ENCODE measurements at places on chromosomes 16 and 17. TPM values are rescaled to one million over a fixed set of nuclear protein-coding genes. Genes with fewer than 3 reads are reported as not detected.

The QPRT gene
- total RNA-seq: 0.13 TPM

The AURKB gene
- total RNA-seq: 34.4 TPM

The CRYBA1 gene
- total RNA-seq: not detected

The CEMP1 gene
- total RNA-seq: not detected

The COG1 gene
- 17.1 TPM for total RNA-seq

The AP1G1 gene
- total RNA-seq: 44.6 TPM

The GFOD2 gene
- total RNA-seq: 41.6 TPM

The CPHXL2 gene
- total RNA-seq: not detected

The HBZ gene
- not detected for total RNA-seq

The POLR2C gene
- 144 TPM for total RNA-seq

The RAB11FIP4 gene
- 0.07 TPM for total RNA-seq

- DNase-seq: no peak
Measured at GRCh38 chr16:47037396-47037745, 63.9 kb upstream of the DNAJA2 start.

- DNase-seq: no peak
Measured at GRCh38 chr17:21250854-21251253, 2.4 kb downstream of the NATD1 start.

DNA sequence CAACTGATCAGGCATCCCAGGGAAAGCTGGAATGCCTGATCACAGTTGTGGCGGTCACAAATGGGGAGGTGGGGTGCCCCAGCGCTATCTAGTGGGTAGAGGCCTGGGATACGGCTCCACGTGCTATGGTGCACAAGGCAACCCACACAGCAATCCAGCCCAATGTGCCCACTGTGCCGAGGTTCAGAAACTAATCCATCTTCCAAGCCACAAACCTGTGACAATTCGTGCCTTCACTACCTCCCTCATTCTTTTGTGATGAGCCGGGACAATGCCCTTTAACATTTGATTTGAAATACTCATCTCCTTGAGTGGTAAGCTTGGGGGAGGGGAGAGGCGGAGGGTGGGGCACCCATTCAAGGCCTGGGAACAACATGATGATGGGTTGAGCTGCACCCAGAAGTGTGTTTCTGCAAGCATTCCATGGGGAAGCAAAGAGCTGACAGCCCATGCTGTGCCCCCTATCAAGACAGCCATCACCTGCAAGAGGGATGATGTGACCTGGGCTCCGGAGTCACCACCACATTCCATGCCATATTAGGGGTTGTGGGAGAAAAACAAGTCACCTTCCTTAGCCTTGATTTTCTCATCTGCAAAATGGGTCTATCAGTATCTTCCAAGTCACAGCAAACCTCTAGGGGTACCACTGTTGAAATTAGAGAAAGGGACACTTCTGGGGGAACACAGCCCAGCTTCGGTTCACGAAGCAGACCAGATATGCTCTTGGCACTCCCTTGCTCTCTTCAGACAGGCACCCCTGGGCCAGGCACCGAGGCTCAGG, 3.7 kb downstream of the ELOB start:
- DNase-seq: no peak

- DNase-seq: no peak
Measured at GRCh38 chr16:30592871-30593270, 7.4 kb upstream of the ZNF785 start.

GRCh38 chr16:28003021-28003865, 60.3 kb downstream of the GSG1L start:
- no peak for DNase-seq

GRCh38 chr17:62840871-62841270, 32.8 kb upstream of the MARCHF10 start:
- no peak for DNase-seq

DNA sequence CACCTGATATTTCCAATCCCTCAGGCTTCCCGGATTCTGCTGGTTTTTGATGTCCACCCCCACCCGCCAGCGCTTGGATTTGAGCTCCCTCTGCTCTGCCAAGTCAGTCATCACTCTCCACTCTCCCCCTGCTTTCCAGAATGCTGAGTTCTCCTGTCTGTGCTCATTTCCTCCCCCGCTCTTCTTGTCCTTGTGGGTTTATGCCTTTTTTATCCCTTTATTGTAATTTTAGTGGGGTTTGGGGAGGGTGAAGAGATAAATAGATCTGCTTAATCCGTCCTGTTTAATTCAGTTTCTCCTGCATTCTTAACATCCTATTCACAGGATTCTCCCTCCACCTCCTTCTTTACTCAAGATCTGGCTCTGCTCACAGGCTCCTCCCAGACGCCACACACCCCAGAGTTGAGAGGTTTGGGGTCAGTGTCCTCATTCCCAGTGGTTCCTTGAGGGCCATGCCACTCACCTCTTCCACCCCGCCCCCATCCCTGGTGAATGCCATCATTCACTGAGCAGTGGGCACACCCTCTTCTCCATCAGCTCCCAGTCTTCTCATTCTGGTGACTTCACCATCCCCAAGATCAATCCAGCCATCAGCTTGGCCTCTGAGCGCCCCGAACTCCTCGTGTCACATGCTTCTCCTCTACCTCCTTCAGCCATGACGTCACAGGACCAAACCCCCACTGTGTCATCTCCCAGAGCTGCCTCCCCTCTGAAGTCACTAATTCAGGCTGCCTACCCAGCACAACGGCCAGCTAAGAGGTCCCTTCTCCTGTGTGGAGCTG, 15.1 kb upstream of the GUCY2D start:
- DNase-seq: no peak

GRCh38 chr17:61400717-61401388, 1.2 kb downstream of the TBX2 start:
- no peak for DNase-seq

- DNase-seq: no peak
Measured at GRCh38 chr17:15782866-15783265, 50.8 kb downstream of the TBC1D26 start.

DNA sequence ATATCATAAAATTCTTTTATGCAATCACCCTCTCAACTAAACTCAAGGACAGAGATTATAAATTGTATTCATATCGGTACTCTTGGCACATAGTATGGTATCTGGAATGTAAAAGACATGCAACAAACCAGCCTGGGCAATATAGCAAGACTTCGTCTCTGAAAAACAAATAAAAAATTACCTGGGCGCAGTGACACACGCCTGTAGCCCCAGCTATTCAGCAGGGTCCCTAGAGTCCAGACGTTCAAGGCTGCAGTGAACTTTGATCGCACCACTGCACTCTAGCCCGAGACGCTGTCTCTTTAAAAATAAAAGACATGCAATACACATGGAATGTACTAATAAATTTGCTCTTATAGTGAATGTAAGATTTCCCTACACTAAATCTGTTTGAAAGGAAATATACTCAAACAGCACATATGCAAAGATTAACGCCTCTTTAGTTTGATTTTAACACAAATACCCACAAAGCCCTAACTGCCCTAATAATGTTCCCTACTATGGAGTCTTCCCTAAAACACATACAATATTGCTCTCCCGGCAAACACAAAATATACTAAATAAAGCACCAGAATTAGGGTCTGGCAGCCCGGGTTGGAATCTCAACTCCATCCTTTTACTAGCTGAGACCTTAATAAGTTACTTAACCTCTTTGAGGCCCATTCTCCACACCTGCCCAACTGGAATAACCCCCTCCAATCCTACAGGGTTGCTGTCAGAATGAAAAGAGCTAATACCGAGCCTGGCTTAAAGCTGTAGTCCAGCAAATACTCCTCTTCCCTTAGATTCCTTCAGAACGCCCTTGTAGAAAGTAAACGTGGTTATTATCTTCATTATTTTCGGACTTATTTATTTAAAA, 1.2 kb downstream of the ABCA5 start:
- no peak for DNase-seq

- DNase-seq: no peak
Measured at GRCh38 chr16:62041401-62041800, 5.2 kb upstream of the CDH8 start.

DNA sequence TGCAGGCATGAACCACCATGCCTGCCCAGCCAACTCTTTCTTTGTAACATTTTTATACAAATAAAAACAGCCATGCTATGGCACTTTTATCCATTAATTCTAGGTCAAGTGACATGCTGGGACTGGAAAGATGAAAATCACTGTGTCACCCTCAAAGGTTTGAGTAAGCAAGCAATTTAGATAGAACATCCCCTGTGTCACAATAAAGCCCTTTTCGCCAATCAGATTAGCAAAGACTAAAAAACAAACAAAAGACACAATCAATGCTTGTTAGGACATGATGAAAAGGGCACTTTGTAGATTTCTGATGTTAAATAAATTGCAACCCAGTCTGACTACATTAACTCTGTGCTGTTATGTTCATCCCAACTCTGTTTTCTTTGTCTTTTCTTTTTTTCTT, 26.4 kb downstream of the CHP2 start:
- no peak for DNase-seq

GRCh38 chr16:57979006-57979585, 8.2 kb upstream of the CNGB1 start:
- no peak for DNase-seq

- no peak for DNase-seq
Measured at GRCh38 chr17:7421186-7421585, 1.1 kb downstream of the SPEM1 start.

GRCh38 chr16:28108590-28109247, 45.2 kb upstream of the GSG1L start:
- DNase-seq: no peak

- no peak for DNase-seq
Measured at GRCh38 chr17:40509626-40510327, 8.4 kb upstream of the TNS4 start.

DNA sequence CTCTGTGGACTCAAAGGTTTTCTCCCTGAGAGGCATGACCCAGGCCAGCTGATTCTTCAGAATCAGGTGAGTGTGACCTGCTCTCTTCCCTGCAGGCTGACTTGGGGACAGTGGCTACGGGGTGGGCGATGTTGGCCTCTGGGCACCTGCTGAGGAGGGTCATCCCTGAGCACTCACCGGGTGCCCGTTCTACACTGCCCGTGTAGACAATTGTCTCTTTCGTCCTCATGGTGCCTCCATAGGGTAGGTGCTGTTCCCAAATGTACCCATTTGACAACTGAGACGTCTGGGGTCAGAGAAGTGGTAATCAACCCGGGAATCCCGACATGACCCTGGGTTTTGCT, 74.8 kb downstream of the GOSR1 start:
- no peak for DNase-seq

DNA sequence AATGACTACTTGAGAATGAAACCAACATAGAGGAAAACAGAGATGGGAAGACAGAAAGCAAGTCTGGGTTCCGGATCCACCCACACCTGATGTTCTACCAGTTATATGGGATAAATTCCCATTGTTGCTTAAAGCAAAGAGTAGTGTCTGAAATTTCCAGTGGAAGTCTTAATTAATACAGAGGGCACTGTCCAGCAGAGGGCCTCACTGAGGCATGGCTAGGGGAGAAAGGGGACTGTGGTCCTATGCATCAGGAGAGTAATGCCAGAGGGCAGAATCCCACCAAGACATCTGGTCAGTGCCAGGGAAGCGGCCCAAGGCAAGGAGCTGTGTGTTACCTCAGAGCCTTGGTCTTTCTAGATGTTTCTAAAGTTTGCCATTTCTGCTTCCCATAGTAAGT, 7.5 kb upstream of the UMOD start:
- no peak for DNase-seq

DNA sequence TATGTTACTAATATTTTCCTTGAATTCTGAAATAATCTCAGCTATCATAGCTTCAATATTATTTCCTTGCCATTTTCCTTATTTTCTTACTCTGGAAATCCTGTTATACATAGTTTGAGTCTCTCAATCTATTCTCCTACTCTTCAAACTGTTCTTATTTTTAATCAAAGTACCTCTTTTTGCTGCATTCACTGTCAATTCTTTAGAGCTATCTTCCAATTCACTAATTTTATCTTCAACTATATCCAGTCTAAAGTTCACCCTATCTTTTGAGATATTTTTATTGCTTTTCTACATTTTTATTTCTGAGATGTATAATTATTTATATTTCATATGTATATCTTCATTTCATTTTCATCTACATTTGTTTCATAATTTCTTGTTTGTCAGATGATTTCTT, 7.3 kb upstream of the XYLT2 start:
- DNase-seq: no peak

- DNase-seq: no peak
Measured at GRCh38 chr17:40952661-40953060, 14.1 kb downstream of the KRT39 start.

- DNase-seq: no peak
Measured at GRCh38 chr17:38565853-38566665, 39.7 kb downstream of the SRCIN1 start.

Data from pulmonary artery endothelial cell (primary cell).